ENCODE measurements at places on chromosomes 5 and 9.
A peak's percentile ranks its signal among the peaks of the same experiment; 100 is the strongest.

DNA sequence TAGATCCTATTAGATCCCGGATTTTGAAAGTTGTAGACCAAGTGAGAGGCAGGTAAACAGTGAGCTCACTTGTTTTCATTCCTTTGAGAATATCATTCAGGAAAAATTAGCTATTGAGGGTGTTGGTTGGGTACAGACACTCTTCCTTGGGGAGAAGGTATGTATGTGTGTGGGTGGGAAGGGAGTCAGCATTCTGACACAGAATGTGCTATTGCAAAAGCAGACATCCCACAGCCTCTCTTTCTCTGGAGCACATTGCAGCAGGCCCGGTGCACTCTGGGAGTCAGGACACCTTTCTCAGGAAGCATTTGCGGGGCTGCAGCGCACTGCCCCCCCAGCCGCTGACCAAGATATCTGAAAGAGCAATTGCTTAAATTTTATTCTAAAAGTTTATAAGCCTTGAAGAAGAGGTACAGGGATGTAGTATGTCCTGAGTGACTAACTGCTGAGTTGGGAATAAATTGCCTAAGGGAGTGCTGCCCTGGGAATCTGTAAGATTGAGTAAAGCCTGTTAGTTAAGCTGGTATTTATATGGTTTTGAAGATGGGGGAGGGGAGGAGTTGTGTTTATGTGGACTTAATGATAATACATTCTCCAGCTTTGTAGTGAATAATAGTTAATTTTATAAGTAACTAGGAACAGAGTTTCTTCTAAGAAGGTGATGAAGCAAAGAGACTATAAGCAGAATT lies 5.2 kb downstream of the TNFAIP8 start:
- DNase-seq = no peak

DNA sequence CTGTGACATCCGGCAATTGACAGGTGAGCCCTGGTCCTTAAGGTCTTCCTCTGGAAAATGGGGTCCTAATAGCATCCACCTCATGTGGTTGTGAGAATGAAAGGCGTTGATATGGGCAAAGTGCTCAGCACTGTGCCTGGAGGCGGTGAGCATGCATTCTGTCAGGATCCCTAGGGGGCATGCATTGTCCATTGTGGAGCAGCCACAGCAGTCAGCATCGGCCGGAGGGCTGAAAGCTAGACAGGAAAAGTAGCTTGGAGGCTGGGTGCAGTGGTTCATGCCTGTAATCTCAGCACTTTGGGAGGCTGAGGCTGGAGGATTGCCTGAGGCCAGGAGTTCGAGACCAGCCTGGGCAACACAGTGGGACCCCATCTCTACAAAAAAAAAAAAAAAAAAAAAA lies 122.2 kb downstream of the LHX2 start:
- peak; percentile 2 for DNase-seq

GRCh38 chr5:41722359-41722950 lies 147.8 kb downstream of the OXCT1 start:
- no peak for DNase-seq

DNA sequence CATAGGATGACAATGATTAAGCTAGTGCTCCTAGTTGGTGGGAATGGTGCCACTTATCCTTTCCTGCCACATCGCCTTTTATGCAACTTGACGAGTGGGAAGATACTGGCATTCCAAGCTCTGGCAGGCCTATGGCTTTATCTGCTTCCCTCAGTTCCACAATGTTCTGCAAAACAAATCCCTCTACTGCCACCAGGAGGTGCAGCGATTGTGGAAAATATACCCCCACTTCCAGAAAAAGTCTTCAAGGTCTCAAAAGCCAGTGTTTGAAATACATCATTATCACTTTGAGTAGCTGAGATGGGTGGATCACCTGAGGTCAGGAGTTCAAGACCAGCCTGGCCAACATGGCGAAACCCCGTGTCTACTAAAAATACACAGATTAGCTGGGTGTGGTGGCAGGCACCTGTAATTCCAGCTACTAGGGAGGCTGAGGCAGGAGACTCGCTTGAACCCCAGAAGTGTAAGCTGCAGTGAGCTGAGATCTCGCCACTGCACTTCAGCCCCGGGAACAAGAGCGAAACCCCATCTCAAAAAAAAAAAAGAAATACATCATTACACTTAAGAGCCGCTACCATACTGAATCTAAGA lies 3.4 kb downstream of the CLINT1 start:
- DNase-seq = no peak

GRCh38 chr5:136330353-136331038 lies 34.8 kb downstream of the TRPC7 start:
- no peak for DNase-seq

DNA sequence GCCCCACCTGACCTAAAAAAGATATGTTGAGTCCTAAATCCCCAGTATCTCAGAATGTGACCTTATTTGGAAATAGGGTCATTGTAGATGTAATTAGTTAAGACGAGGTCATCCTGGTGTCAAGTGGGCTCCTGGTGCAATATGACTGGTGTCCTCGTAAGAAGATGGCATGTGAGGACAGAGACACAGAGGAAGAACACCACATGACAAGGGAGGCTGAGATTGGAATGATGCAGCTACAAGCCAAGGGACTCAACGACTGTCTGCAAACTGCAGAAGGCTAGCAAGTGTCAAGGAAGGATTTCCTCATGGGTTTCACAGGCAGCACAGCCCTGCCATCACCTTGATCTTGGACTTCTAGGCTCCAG lies 100.4 kb upstream of the DAP start:
- no peak for DNase-seq
